ENCODE measurements at places on chromosomes 5 and 9.

DNA sequence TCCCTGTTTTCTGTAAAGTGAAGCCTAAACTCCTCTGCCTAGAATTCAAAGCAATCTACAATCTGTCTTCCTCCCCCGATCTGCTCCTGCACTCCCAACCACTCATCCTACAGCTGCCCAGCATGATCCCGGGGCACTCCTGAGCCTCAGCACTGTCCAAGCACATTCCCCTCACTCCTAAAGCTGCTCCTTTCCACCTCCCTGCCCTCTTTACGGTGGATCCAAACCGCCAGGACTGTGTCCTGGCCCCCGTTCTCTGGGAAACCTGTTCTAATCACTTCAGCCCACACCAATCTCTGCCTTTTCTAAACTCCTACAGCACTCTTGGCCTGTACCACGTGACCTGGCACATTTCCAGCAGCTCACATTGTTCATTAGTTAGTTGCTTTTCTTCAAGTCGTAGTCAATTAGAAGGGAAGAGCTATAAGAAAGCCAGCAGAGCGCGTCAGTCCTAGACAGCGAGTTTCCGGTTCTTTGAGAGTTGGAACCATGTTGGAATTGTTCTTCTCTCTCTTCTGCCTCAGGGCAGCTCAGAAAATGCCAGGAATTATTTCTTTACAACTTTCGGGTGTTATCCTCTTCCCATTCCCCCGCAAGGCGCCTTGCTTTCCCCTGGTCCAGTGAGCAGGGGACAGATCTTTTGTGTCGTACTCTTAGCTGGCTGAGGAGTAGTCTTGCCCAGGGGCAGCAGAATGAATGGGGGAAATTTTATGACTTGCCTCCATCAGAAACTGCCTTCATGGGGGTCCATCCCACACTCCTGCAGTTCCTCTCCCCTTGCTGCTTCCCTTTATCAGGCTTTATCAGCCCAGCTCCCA lies 60.7 kb downstream of the NRG2 start:
- no peak for DNase-seq

DNA sequence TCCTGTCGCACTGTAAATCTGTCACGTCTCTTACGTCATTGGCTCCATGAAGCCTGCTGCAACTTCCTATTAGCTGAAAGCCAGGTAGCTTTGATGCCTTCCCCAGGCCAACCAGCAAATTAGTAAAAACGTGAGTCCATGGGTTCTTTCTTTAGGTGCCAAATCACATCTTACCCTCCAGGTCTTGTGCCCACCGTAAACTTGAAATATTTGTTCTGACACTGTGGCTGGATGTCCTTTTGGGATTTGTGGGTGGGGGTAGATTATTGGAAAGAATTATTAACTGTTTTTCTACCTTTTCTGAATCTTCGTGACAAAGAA lies 172.8 kb downstream of the NR3C1 start:
- no peak for DNase-seq

DNA sequence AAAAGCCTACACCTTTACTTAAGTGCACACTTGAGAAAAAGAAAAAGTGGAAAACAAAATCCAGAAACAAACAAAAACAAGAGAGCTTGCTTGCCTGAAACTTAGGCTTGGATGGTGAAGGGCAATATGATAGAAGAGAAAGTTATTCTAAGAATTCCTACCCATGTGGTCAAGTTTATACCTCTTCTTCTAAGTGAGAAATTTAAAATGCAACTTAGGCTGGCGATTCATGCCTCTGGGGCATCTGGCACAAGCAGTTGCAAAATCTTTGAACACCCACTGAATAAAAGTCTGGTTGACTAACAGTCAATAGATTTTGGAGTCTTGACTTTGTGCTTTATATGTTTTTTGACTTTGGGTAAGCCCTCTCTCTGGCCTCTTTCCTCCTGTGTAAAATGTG lies 239.6 kb downstream of the KDM4C start:
- DNase-seq, result no peak

GRCh38 chr9:109912726-109913460 lies 132.9 kb downstream of the PALM2AKAP2 start:
- no peak for DNase-seq

- DNase-seq, result no peak
These were observed 279.4 kb downstream of the FBXL17 start for GRCh38 chr5:108102463-108102862.

- no peak for DNase-seq
These were observed 68.3 kb downstream of the SERINC5 start for GRCh38 chr5:80187421-80188090.

GRCh38 chr9:112354081-112354743 lies 20.8 kb upstream of the PTBP3 start:
- DNase-seq, result no peak

DNA sequence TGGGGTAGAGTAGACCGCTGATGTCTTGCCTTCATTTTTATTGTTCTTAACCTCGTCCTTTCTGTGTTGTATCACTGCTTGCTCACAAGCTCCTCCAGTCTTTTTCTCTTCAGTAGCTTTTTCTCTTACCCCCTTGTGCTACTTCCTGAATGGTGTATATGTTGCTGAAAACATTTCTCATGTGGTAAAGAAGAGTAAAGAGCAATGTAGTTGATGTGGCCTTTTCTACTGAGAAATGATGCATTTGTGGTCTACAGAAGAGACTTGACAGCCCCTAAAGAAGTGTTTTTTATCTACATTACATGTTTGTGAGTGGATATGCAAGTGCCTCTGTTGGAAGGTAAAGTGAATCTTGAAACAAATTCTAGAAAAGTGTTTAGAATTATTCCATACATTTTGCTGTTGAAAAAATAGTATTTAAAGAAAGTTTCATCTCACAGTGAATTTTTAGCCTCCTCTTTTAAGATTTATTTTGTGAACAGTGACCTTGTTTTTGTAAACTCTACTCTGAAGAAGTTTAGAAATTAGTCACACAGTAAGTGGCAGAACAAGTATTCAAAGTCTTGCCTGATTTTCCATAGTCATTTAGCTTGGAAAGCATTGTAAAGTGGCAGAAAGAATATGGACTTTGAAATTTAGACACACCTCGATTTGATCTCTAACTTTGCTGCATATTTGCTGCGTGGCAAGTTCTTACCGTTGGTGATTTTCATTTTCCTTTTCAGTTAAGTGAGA lies 17.4 kb downstream of the CDC42SE2 start:
- no peak for DNase-seq

DNA sequence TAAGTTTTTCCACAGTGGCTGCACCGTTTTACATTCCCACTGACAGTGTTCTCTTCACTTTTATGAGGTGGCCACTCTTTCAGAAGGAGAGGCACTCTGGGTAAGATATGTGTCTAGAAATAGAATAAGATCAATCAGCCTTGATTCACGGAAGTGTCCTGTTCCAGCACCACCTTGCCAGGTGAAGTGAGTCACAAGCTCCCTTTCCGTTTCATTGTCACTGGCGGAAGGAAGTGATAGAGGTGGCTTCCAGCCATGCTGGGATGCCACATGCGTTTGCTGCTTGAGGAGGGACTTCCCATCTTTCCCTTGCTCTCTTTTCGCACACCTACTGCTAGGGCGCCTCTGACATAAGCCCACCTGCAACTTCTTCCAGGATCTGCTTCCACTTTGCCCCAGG lies 217.1 kb downstream of the PIK3R1 start:
- no peak for DNase-seq

GRCh38 chr9:76099516-76099915 lies 209.0 kb downstream of the PCSK5 start:
- DNase-seq, result no peak

Measured in H9 (cell line).